Panc1 (cell line): ENCODE measurements at places on chromosomes 6 and 20.

GRCh38 chr20:31915491-31916280, 36.2 kb downstream of the PDRG1 start:
- peaks cover 4% of the 10 kb centered on the region; the same call in 1 of the 2 replicates for H3K4me1 ChIP-seq
- H3K4me3 ChIP-seq = no peak overlapping the region
- no peak overlapping the region for H3K27ac ChIP-seq
- H3K27me3 ChIP-seq = no peaks in the 10 kb centered on the region
- no peaks in the 10 kb centered on the region for H3K36me3 ChIP-seq

GRCh38 chr6:4301871-4302270, 166.5 kb upstream of the ECI2 start:
- H3K36me3 ChIP-seq = no peaks in the 10 kb centered on the region
- no peak for DNase-seq
- H3K27me3 ChIP-seq = no peaks in the 10 kb centered on the region
- H3K27ac ChIP-seq = no peak overlapping the region

- no peaks in the 10 kb centered on the region for H3K36me3 ChIP-seq
- DNase-seq = no peak
- peak overlapping the region; percentile 70 for H3K27ac ChIP-seq
- H3K27me3 ChIP-seq = no peaks in the 10 kb centered on the region
- H3K4me3 ChIP-seq = no peak overlapping the region
Observed at GRCh38 chr6:56866917-56867522, 87.9 kb upstream of the BEND6 start.

DNA sequence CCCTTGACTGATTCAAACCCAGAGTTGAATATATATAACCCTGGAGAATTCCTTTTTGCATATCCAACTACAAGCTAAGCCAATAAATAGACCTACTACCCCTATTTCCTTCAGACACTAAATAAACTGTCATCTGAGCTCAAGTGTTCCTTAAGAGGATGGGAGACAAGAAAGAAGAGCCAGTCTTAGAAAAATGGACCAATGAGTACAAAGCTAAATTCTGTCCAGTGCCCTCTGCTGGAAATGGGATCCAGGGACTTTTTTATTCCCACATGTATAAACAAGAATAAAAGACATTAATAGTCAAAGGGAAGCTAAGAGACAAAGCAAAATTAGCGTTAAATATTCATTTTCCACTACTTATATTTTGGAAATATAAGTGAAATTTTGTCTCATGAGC, 4.8 kb downstream of the PPP1R10 start:
- H3K4me3 ChIP-seq = no peak overlapping the region
- no peak overlapping the region for H3K27ac ChIP-seq
- H3K36me3 ChIP-seq = peaks cover 26% of the 10 kb centered on the region
- DNase-seq = no peak
- peaks cover 32% of the 10 kb centered on the region for H3K4me1 ChIP-seq
- H3K27me3 ChIP-seq = no peaks in the 10 kb centered on the region

DNA sequence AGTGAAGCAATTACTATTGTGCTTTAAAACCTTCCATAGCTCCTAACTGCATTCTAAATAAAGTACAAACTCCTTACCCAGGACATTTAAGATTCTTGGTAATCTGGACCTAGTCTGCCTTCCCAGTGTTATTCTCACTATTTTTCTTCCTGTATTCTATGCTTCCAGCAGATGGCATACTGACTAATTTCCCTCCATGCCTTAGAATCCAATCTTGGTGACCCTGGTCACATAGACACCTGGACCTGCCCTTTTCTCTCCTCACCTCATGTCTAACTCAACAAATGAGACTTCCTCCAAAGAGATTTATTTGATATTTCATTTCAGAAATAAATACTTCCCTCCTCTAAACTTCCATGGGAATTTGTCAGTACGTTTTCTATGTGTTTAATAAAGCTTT, 25.8 kb downstream of the ROS1 start:
- no peaks in the 10 kb centered on the region for H3K4me1 ChIP-seq
- H3K27ac ChIP-seq = no peak overlapping the region
- H3K4me3 ChIP-seq = no peak overlapping the region
- DNase-seq = no peak
- no peaks in the 10 kb centered on the region for H3K27me3 ChIP-seq

DNA sequence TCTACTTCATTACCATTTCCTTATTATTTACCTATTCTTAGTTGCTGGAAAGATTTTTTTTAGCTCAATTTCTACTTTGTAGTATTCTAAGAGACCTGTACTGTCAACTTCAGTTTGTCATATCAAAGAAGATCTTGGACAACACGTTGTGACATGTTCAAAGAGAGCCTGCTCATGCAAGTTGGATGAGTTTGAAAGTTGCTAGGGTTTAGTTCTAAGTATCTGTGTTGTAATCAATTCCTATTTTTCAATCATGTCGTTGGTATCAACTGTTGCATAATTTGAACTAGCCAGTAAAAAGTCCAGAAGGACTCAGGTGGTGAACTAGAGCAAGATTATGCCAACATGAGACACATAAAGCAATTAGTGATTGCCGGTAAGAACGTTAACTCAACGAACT, 30.2 kb downstream of the PKIB start:
- no peak overlapping the region for H3K4me3 ChIP-seq
- no peaks in the 10 kb centered on the region for H3K4me1 ChIP-seq
- no peaks in the 10 kb centered on the region for H3K27me3 ChIP-seq
- DNase-seq = no peak

DNA sequence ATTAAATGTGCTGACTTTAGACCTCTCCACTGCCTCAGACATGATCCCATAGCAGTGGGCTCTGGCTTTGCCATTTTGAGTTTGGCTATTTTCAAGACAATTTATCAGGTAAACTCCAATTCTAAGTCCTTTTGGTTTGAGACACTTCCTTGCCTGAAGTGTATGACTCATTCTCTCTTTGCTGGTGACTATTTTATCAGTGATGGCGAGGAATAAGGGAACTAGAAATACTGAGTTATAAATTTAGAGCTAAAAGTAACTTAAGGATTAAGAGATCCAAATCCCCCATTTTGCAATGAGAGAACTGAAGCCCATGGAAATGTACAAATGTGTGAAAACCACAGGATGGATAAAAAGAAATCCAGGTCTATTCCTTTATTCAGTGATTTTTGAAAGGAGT, 30.9 kb upstream of the CD83 start:
- no peaks in the 10 kb centered on the region for H3K36me3 ChIP-seq
- H3K27ac ChIP-seq = no peak overlapping the region
- H3K27me3 ChIP-seq = peaks cover 6% of the 10 kb centered on the region; the same call in 1 of the 2 replicates
- H3K4me3 ChIP-seq = no peak overlapping the region
- no peak for DNase-seq

- no peak overlapping the region for H3K27ac ChIP-seq
- no peaks in the 10 kb centered on the region for H3K27me3 ChIP-seq
- no peak for DNase-seq
- H3K36me3 ChIP-seq = no peaks in the 10 kb centered on the region
Observed at GRCh38 chr20:2694008-2694471, 1.5 kb downstream of the EBF4 start.

GRCh38 chr6:139149383-139149782, 14.5 kb downstream of the HECA start:
- no peaks in the 10 kb centered on the region; the same call in 1 of the 2 replicates for H3K27me3 ChIP-seq
- H3K27ac ChIP-seq = no peak overlapping the region
- no peaks in the 10 kb centered on the region for H3K4me1 ChIP-seq

DNA sequence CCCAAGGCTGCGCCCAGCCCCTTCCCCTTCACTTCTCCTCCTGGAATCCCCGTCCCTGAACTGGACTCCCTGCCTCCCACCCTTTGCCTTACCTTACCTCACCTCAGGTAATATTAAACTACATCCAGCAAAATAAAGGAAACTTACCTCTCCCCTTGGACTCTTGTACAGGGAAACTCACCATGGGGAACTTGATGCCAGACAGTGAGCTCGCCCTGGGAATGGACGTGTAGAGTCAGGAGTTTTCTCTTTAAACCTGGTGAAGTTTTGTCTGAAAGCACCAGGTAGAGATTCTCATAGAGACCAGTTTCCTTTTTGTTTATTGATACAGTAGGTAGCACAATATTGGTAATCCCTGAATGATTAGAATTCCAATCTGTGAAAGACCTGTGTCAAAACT, 544 bp upstream of the HLA-C start:
- H3K4me1 ChIP-seq = no peaks in the 10 kb centered on the region
- peak overlapping the region; percentile 70 for H3K4me3 ChIP-seq
- H3K36me3 ChIP-seq = no peaks in the 10 kb centered on the region
- no peaks in the 10 kb centered on the region; the same call in 1 of the 2 replicates for H3K27me3 ChIP-seq

GRCh38 chr6:33279971-33280511, 3.1 kb downstream of the B3GALT4 start:
- H3K36me3 ChIP-seq = peaks cover 4% of the 10 kb centered on the region; the same call in 1 of the 2 replicates
- H3K27me3 ChIP-seq = no peaks in the 10 kb centered on the region
- H3K27ac ChIP-seq = peak overlapping the region; percentile 19
- no peak overlapping the region for H3K4me3 ChIP-seq
- no peak for DNase-seq

DNA sequence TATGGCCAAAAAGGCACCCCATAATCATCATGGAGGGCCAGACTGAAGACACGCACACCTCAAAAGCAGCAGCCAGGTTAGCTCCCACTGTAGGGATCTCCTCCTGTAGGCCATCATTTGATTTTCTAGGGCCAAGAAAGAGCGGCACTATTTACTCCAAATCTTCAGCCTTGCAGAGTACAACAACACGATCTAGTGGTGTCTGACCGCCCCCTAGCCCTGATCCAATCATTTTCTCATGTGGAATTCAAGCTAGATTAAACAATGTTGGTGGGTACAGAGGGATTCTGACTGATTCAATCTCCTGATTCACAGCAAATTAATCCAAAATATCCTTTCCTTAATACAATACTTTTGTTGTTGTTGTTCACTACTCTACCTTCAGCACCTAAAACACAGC, 12.5 kb downstream of the GNAS-AS1 start:
- H3K36me3 ChIP-seq = no peaks in the 10 kb centered on the region
- peaks cover 32% of the 10 kb centered on the region for H3K27me3 ChIP-seq
- no peak for DNase-seq
- no peak overlapping the region for H3K27ac ChIP-seq
- no peak overlapping the region for H3K4me3 ChIP-seq

- no peak for DNase-seq
- no peak overlapping the region for H3K27ac ChIP-seq
- no peaks in the 10 kb centered on the region for H3K36me3 ChIP-seq
- no peaks in the 10 kb centered on the region for H3K27me3 ChIP-seq
- H3K4me1 ChIP-seq = no peaks in the 10 kb centered on the region
Observed at GRCh38 chr6:105691081-105691480, 288.2 kb upstream of the PREP start.

- DNase-seq = no peak
- H3K4me1 ChIP-seq = no peaks in the 10 kb centered on the region
- H3K4me3 ChIP-seq = no peak overlapping the region
- no peaks in the 10 kb centered on the region for H3K36me3 ChIP-seq
Observed at GRCh38 chr20:2619961-2620595, 32.4 kb upstream of the NOP56 start.

- H3K27ac ChIP-seq = no peak overlapping the region
- no peaks in the 10 kb centered on the region for H3K4me1 ChIP-seq
- no peak for DNase-seq
- H3K27me3 ChIP-seq = no peaks in the 10 kb centered on the region
- H3K36me3 ChIP-seq = no peaks in the 10 kb centered on the region
Observed at GRCh38 chr20:41185013-41185757, 47.8 kb downstream of the PLCG1 start.

GRCh38 chr6:3764516-3765335, 13.2 kb upstream of the PXDC1 start:
- H3K4me3 ChIP-seq = no peak overlapping the region
- no peak overlapping the region for H3K27ac ChIP-seq
- H3K27me3 ChIP-seq = no peaks in the 10 kb centered on the region
- no peaks in the 10 kb centered on the region for H3K4me1 ChIP-seq

DNA sequence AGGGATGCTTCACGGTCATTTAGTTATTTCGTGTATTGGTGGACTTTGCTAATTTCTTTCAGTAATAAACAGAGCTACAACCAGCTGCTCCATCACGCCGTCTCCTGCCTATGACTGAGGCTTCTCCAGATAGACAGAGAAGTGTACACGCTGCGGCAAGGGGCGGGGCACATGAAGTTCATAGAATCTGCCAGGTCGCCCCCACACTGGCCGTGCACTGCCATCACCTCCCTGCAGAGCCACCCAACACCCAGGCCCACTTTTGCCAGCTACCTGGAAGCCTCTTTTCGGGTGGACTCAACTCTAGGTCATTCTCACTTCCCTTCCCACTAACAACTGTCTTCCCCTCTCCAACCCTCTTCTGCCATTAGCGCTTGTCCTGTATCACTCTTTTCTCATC, 88.4 kb downstream of the SULF2 start:
- H3K27ac ChIP-seq = no peak overlapping the region
- H3K4me1 ChIP-seq = no peaks in the 10 kb centered on the region
- no peaks in the 10 kb centered on the region for H3K27me3 ChIP-seq
- H3K4me3 ChIP-seq = no peak overlapping the region
- no peak for DNase-seq

- no peaks in the 10 kb centered on the region for H3K36me3 ChIP-seq
- H3K27ac ChIP-seq = peak overlapping the region; percentile 68
- no peak overlapping the region for H3K4me3 ChIP-seq
- H3K27me3 ChIP-seq = no peaks in the 10 kb centered on the region
- peak; percentile 35 for DNase-seq
Observed at GRCh38 chr6:165556116-165556843, 106.8 kb downstream of the PDE10A start.

- H3K36me3 ChIP-seq = no peaks in the 10 kb centered on the region
- H3K27ac ChIP-seq = no peak overlapping the region
- H3K27me3 ChIP-seq = no peaks in the 10 kb centered on the region
Observed at GRCh38 chr6:166932116-166932515, 24.2 kb downstream of the RNASET2 start.

GRCh38 chr20:1636621-1637020, 16.8 kb upstream of the SIRPB1 start:
- no peak for DNase-seq
- no peak overlapping the region for H3K4me3 ChIP-seq
- no peaks in the 10 kb centered on the region for H3K27me3 ChIP-seq
- H3K36me3 ChIP-seq = no peaks in the 10 kb centered on the region

- H3K4me1 ChIP-seq = no peaks in the 10 kb centered on the region
- no peak for DNase-seq
- H3K27ac ChIP-seq = no peak overlapping the region
- no peaks in the 10 kb centered on the region for H3K36me3 ChIP-seq
- no peak overlapping the region for H3K4me3 ChIP-seq
Observed at GRCh38 chr20:7426890-7427496, 513.3 kb downstream of the HAO1 start.

DNA sequence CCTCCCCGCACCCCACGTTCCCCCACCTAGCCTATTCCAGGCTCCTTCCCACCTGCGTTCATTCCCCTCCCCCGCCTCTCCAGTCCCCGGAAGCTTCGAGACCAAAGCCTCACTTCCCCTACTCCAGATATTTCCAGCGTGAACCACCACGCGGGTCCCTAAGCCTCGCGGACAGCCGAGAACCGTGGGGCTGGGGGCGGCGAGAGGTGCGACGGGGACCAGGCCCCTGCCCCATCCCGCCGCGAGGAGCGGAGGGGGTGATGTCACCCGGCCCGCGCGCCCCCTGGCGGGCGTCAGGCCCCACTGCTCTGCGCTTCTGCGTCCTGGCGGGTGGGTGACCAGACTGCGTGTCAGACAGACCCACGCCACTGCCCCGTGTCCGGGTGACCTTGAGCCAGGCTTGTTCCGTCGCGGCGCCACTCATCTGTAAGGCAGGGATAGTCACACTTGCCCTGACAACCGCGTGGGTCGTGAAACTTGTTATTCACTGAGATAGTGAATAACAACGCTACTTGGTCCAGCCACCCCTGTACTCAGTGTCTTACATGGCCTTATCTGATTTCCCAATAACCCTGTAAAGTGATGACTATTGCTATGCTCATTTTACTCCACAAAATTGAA, 9.0 kb upstream of the HSP90AB1 start:
- H3K27ac ChIP-seq = peak overlapping the region; percentile 92
- DNase-seq = no peak
- H3K36me3 ChIP-seq = peaks cover 3% of the 10 kb centered on the region; the same call in 1 of the 2 replicates
- H3K4me1 ChIP-seq = peaks cover 53% of the 10 kb centered on the region
- peak overlapping the region; percentile 67 for H3K4me3 ChIP-seq
- no peaks in the 10 kb centered on the region for H3K27me3 ChIP-seq
